GM23248 (cell line): ENCODE measurements at places on chromosomes 2 and 18.
A peak's percentile ranks its signal among the peaks of the same experiment; 100 is the strongest.

DNA sequence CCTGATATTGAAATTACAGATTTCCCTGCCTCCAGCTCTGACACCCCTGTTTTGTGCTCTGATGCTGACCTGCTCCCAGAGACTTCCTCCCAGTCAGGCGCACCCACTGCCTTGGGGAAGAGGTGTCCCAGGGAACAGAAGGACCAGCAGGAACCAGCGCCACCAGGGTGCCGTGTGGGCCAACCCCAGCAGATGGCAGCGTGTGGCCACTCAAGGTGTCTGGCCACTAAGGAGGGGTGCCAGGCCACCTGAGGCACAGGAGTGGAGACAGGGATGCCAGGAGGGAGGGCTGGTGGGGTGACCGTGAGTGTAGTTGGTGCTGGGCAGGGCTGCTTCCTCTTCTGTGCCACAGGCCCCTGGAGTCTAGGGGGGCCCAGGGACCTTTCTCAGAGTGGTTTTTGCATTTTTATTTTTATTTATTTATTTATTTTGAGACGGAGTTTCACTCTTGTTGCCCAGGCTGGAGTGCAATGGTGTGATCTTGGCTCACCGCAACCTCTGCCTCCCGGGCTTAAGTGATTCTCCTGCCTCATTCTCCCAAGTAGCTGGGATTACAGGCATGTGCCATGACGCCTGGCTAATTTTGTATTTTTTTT is 56.0 kb downstream of the TEX44 start:
- no peak overlapping the region for H3K4me3 ChIP-seq
- no peak overlapping the region for H3K27ac ChIP-seq
- peak; percentile 76 for DNase-seq

DNA sequence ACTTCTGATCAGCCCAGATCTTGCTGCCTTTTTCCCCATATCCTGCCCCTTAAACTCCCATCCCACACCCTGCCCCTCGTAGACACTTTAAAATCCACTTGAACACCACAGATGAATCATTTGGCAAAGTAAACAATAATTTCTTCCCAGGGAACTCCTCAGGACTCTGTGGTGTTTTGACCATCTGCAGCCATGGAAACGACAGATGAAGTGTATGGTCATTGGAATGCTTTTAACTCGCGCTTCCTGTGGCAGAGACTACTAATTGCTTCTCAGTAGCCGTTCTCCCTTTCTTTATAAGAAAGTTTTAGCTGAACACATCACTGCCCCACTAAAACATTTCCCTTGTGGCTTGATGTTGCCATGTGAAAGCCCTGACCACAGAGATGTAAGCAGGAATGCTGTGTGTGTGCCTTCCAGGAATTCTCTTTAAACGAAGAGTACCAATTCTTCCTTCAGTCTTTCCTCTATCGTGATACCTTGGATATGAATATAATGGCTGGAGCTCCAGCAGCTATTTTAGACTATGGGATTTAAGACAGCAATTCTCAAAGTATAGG is 92.7 kb upstream of the PARD3B start:
- no peaks in the 10 kb centered on the region for H3K27me3 ChIP-seq
- peak; percentile 98 for DNase-seq
- peak overlapping the region; percentile 81 for H3K27ac ChIP-seq
- peak overlapping the region; percentile 45 for H3K4me3 ChIP-seq
- H3K4me1 ChIP-seq = peaks cover 9% of the 10 kb centered on the region

- no peak overlapping the region for H3K27ac ChIP-seq
- H3K4me1 ChIP-seq = peaks cover 18% of the 10 kb centered on the region
- H3K27me3 ChIP-seq = no peaks in the 10 kb centered on the region
- no peak overlapping the region for H3K4me3 ChIP-seq
Observed at GRCh38 chr18:36031407-36031806, 36.0 kb downstream of the RPRD1A start.

- no peak overlapping the region for H3K4me3 ChIP-seq
- H3K27ac ChIP-seq = no peak overlapping the region
Observed at GRCh38 chr2:11625671-11626070, 44.3 kb downstream of the NTSR2 start.

DNA sequence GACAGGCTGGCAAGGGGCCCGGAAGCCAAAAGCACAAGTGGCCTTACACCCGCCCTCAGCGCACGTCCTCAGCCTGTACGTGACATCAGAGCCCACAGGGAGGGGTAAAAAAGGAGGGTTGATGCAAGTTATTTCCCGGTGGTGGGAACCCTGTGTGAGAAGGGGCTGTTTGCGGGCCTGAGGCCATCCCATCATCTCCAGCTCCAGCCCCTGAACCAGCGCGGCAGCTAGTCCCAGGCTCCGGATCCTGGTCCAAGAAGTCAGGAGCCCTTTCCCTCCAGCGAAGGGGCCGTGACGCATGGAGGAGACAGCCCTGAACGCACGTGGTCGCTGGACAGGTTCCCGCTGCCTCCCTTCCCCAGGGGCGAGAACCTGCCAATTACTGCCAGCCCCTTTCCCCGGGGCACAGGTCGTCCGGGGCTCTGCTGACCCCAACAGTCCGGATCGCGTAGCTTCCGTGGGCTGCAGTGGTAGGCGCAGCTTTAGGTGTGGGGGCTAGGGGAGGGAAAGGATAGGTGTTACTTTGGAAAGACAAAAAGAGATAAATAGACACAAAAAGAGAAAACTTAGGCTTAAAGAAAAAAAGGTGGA is 1.3 kb upstream of the LRP2 start:
- peak overlapping the region; percentile 67 for H3K4me3 ChIP-seq
- DNase-seq = peak; percentile 28
- H3K36me3 ChIP-seq = no peaks in the 10 kb centered on the region
- H3K4me1 ChIP-seq = peaks cover 3% of the 10 kb centered on the region; the same call in 1 of the 2 replicates
- peaks cover 48% of the 10 kb centered on the region for H3K27me3 ChIP-seq
- no peak overlapping the region for H3K27ac ChIP-seq

- DNase-seq = no peak
- H3K36me3 ChIP-seq = no peaks in the 10 kb centered on the region
- H3K27ac ChIP-seq = no peak overlapping the region
- H3K4me3 ChIP-seq = no peak overlapping the region
Observed at GRCh38 chr2:220503431-220503830, 876.0 kb downstream of the SLC4A3 start.

GRCh38 chr2:27857417-27858172 is 32.6 kb downstream of the RBKS start:
- H3K27me3 ChIP-seq = no peaks in the 10 kb centered on the region
- DNase-seq = peak; percentile 95
- H3K4me1 ChIP-seq = peaks cover 40% of the 10 kb centered on the region
